ENCODE measurements at places on chromosomes 16 and 17.

DNA sequence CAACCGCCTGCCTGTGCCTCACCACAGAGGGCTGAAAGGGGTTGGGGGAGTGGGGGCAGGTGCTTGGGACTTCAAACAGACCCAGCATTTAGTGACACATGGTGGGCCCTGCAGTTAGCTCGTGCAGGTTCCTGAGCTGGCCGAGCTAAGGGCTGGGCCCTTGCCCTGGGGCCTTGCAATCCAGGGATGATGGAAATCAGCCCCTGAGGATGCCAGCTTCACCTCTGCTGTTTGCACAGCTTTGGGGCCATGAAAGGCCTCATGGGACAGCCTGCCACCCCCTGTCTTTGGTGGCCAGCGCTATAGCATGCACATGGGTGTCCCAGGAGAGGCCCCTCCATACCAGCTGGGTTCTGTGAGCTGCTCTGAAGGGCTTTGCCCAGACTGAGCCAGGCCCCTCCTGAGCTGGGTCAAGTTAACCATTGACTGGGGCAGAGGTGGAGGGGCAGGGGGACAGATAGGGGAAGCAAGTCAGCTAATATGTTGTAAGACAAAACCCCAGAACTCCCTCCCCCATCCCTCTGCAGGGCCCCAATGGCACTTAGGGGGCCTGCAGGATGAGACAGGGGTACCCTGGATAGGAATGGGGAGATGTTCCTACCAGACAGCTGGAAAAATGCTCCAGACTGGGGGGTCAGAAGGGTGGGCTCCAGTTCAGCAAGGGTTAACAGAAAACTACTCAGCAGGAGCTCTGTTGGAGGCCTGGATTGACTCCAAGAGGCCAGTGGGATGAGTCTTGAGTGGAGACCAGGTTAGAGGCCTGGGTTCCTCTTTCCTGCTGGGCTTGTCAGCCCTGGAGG, 692 bp downstream of the PRR15L start:
- no peak for DNase-seq

- DNase-seq = no peak
Observed at GRCh38 chr16:88045820-88046303, 94.6 kb downstream of the BANP start.

DNA sequence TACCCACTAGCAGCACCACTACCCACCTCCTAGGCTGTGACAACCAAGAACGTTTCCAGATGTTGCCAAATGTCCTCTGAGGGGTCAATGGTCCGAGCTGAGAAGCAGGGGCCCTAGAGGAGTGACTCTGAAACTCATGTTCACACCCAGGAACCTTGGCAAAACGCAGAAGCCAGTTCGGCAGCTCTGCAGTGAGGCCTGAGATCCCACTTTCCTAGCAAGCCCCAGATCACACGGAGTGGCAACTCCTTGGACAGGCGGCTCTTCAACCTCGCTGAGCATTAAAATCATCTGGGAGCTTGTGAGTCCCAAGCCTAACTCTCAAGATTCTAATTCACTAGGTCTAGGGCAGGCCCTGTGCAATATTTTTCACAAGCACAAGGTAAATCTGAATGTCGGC, 17.3 kb downstream of the ELAC2 start:
- DNase-seq = no peak

GRCh38 chr16:79528338-79528737, 72.2 kb downstream of the MAF start:
- DNase-seq = no peak

DNA sequence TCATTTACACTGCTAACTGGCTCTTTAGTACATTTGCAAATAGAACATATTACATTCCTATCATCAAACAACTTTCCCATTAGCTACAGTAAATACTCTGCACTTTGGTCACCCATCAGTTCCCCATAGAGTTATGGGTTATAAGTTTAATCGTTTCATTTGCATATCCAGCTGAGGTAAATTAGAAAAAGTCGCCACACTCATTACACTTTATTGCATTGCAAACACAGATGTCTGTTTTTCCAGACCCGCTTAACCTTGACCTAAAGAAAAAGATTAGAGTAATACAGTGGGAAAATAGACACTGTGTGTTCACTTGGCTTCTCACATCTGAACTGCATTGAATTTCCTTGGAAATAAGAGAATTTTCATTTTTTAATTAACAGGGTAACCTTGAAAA, 213.1 kb upstream of the PSMD7 start:
- no peak for DNase-seq

DNA sequence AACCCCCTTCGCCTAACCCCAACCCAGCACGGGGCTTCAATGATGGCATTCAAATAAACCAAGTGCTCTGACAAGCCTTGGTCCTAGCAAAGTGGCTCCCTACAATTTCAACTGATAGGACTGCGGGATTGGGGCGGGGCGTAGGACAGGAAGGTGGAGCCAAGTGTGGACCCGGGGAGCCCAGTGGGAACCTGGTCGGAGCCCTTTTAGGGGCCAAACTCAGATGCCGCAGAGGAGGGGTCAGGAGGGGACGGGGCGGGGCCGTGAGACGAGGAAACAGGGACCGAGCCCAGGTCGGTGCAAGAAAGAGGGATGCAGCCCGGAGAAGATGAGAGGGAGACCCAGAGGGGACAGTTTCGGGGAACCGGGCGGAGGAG, 13.2 kb upstream of the CDIPT start:
- no peak for DNase-seq

DNA sequence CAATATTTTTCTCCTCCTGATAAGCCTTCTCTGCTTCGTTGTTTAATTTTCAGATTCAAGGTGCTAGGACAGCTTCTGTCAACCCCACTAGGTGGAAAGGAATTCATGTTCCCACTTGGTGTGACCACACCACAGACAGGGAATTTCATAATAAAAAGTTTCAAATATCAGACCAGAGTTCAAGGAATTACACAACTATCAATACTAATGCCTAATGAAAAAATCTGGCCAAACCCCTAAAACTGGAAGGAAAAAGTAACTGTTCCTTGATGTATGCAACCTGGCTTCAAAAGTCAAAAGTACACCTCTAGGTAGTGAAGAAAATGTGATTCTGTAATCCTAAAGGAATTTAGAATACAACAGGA, 87.8 kb upstream of the CORO6 start:
- DNase-seq = no peak

DNA sequence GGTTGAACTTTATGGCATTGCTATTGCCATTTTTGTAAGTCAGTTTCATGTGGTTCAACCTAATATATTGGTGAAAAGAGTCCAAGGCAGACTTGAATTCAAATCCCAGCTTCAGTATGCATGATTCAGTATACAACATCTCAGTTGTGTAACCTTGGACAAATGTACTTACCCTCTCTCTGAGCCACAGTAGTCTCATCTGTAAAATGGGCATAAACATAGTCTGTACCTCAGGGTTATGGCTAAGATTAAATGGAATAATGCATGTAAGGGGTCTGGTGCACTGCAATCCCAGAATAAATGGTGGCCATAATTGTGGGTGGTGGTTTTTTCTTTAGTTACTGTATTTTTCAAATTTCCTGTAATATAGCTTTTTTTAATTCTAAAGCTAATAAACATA, 4.7 kb upstream of the ADAP2 start:
- no peak for DNase-seq

GRCh38 chr16:66590322-66590721, 11.1 kb downstream of the CMTM2 start:
- no peak for DNase-seq

- DNase-seq = no peak
Observed at GRCh38 chr16:68408967-68409366, 39.3 kb downstream of the SMPD3 start.

DNA sequence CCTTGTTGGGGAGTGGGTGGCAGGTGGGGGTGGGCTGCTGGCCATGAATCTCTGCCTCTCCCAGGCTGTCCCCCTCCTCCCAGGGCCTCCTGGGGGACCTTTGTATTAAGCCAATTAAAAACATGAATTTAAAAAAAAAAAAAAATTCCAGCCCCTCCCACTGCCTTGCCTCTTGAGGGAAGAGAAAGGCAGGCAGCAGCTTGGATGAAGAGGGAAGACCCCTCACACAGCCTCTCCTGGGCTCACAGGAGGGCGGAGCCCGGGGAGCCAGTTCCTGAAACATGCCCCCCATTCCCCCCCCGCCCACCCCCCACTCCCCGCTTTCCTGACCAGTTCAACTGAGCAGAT, 1.8 kb upstream of the TCAP start:
- no peak for DNase-seq

- no peak for DNase-seq
Observed at GRCh38 chr17:208429-208828, 27.0 kb upstream of the DOC2B start.

GRCh38 chr17:64787255-64787920, 125.3 kb upstream of the SMURF2 start:
- DNase-seq = no peak

- no peak for DNase-seq
Observed at GRCh38 chr17:39175695-39176093, 9.7 kb upstream of the ARL5C start.

- DNase-seq = peak; percentile 57
Observed at GRCh38 chr16:19559242-19559910, 3.9 kb downstream of the VPS35L start.

GRCh38 chr16:83714286-83714685, 93.5 kb upstream of the HSBP1 start:
- DNase-seq = no peak

GRCh38 chr17:83087788-83088360, 8.5 kb downstream of the METRNL start:
- DNase-seq = no peak

- DNase-seq = no peak
Observed at GRCh38 chr16:62933929-62934328, 897.7 kb upstream of the CDH8 start.

GRCh38 chr17:44038604-44039011, 23.8 kb upstream of the TMEM101 start:
- no peak for DNase-seq

DNA sequence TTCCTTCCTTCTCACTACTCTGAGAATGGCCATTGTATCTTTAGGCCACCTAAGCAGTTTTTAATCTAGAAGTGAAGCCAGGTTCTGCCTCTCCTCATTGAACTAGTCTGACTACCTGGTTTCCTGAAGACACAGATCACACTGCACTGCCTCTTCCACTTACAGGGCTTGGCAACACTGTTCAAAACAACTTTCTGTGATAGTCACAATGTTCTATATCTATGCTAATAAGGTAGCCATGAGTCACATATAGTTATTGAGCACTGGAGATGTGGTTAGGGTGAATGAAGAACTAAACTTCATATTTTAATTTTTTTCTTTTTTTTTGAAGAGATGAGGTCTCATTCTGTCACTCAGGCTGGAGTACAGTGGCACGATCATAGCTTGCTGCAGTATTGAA, 26.9 kb downstream of the RND2 start:
- DNase-seq = no peak

GRCh38 chr17:36655726-36656125, 54.3 kb downstream of the MRM1 start:
- no peak for DNase-seq

GRCh38 chr17:15220785-15221184, 44.3 kb downstream of the PMP22 start:
- DNase-seq = peak; percentile 81

DNA sequence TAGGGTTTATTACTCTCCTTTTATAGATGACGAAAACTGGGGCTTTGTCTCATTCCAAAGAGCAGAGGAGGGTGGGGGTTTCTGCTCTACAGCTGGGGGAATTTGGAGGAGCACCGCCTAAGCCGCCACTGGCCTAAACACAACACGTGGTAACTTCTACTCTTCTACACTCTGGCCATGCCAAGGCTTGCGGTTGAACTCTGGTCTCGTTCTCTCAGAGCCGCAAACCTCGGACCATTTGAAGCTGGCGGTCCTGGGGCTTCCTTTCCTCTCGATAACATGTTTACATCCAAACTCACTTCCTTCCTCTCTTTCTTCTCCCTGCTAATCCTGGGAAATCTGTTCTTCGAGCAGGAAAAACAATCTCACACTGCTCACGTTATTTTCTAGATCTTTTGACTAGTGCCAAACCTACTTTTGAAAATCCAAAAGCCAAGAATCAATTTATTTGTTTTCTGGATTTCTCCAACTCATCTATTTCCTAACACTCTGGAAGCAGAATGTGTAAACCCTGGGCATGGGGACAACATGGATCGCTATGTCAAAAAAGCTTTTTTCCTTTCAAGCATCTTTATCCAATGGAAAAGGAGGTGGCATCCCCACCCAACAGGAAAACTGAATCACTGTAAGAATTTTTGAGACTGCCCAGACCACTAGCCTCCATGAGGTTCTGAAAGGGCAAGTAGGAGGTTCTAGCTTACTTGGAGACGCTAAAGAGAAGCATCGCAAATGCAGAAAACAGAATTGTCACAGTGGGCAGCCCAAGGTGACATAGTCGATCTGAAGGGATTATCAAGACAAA, 13.6 kb upstream of the EEF2K start:
- DNase-seq = peak; percentile 82

- no peak for DNase-seq
Observed at GRCh38 chr16:5319799-5320198, 222.2 kb upstream of the EEF2KMT start.

DNA sequence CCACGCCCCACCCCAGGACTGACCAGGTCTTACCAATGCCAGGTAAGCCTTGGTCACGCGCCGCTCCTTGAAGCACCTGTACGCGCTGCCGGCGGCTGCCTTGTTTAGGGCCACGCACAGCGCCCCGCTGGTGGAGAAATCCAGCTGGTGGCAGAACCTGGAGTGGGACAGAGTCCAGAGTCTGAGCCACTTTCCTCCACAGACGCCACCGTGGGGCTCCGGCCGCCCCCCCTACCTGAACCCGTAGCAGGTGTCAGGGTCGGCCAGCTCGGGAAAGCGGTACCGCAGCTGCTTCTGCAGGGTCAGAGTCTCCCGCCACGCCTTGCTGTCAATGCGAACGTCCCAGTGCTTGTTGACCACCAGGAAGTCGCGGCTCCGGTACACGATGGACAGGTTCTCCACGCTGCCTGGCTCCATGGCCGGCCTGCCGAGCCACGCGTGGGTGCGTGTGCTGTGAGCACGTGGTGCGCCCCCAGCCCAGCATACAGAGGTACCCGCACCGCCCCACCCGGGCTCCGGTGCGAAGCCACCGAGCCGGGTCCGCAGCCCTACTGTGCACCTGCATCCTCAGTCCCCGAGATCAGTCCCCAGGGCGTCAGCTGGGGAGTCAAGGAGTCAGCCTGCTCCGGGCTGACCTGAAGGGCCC, 737 bp downstream of the RPUSD1 start:
- DNase-seq = no peak

GRCh38 chr17:63492940-63493339, 16.1 kb downstream of the ACE start:
- no peak for DNase-seq

GRCh38 chr17:77572065-77572601, 386.4 kb upstream of the TNRC6C start:
- no peak for DNase-seq

DNA sequence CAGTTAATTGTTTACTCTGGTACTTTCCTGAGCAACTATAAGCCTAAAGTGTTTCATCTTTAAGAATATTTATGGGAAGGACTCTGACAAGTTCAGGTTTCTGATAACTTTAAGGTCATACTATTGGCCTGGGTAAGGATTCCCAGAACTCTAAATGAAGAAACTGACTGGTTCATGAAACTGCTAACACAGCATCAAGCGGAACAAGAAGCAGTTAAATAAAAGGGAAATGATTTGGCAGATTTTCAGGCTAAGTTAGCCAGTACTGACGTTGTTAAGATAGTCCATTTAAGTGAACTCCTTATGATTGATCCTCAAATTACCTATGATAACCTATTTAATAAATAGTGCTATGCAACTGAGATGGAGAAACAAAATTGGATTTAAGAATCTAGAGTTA, 101.6 kb upstream of the CES5A start:
- no peak for DNase-seq
